ENCODE measurements at places on chromosomes 4 and X. TPM values are rescaled to one million over a fixed set of nuclear protein-coding genes. Genes with fewer than 3 reads are reported as not detected.

The ETDA gene
- total RNA-seq, result not detected

The ARHGAP36 gene
- total RNA-seq, result not detected

The MMRN1 gene
- total RNA-seq, result not detected

The ZCCHC18 gene
- not detected for total RNA-seq

The CXorf38 gene
- 9.2 TPM for total RNA-seq

All from A549 treated with CpdA at 1 μM for 4 hours (cell line).